NCI-H1105 (cell line): ENCODE measurements at places on chromosomes 7 and 10.

GRCh38 chr10:110637558-110638053 is 6.5 kb upstream of the RBM20 start:
- DNase-seq = no peak

- no peak for DNase-seq
Observed at GRCh38 chr7:23336799-23337283, 37.7 kb downstream of the MALSU1 start.

- no peak for DNase-seq
Observed at GRCh38 chr7:49883933-49884332, 110.5 kb downstream of the VWC2 start.

- no peak for DNase-seq
Observed at GRCh38 chr10:61319386-61320256, 133.6 kb downstream of the TMEM26 start.

DNA sequence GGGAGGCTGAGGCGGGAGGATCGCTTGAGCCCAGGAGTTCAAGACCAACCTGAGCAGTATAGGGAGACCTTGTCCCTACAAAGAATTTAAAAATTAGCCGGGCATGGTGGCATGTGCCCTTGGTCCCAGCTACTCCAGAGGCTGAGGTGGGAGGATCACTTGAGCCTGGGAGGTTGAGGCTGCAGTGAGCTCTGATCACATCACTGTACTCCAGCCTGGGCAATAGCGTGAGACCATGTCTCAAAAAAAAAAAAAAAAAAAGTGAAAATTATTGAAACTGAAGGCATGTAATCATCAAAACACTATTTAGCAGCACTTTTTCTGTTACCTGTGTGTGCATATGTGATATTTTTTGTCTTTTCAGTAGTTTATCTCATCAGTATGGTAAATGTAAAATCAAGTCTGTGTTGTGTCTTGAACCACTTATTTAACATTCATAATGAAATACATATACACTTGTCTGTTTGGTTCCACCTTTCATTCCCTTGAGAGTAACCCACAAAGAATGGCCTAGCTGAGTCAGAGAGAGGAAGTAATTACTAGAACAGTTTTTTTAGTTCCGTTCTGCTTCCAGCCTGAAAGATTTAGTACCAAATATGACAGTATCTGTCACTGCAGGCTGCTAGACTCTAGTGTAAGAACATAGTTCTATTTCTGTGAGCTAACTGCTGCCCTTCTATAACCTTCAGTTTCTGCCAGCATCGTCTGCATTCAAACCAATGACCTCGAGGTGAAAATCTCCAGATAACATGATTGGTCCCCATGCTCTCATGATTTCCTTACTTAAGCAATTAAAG is 68.6 kb downstream of the MMRN2 start:
- no peak for DNase-seq

- DNase-seq = no peak
Observed at GRCh38 chr10:114087255-114087654, 43.6 kb downstream of the ADRB1 start.

- no peak for DNase-seq
Observed at GRCh38 chr10:73910401-73910763, 550 bp upstream of the PLAU start.

DNA sequence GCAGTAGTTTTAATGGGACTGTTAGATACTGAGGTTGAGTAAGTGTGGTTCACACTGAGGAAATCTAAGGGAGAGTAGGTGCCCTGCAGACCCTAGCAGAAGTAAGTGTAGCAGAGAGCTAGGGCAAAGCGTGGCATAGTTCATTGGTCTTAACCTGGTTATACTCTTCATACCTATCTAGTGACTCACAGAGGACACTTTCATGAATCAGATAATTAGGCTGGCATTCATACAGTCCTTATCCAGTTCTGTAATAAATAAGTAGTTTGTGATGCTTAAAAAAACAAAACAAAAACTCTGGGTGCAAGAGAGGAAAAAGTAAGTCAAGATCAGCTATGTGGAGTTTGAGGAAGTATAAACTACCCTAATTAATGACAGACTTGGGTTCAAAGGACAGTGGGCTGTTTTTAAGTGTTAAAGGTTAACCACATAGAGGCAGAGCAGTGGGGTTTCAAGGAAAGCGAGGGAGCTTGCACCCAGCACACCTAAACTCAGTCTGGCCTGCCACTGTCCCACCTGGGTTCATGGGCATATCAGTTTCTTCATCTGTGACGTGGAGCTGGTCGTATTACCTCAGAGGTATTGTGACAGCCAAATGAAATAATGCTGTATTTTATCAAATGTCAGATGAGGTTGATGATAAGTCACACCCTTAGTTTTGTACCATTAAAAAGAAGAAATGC is 27.1 kb downstream of the LMTK2 start:
- no peak for DNase-seq

DNA sequence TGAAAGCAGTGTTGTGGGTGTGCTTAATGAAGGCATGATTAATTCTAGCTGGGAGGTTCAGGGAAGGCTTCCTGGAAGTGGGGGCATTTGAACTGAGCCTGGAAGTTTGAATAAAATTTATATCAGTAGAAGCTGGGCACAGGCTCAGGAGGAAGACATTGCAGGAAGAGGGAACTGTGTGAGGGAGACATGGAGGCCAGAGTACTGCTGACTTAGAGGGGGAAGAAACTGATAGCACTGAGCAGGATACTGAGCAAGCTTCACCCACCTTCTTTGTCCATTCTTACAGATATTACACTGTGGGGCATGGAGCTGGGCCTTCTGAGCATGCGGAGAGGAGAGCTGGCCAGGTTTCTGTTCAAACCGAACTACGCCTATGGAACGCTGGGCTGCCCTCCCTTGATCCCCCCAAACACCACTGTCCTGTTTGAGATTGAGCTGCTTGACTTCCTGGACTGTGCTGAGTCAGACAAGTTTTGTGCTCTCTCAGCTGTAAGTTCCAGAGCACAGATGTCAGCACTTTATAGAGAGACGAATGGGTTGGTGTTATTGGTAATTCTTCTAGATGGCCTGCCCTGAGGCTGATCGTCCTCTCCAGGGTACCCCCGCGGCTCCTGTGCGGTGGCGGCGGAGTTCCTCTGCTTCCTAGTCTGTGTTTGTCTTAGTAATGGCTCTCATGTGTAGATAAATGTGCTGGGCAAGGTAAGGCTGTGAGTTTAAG is 2.1 kb downstream of the FKBP6 start:
- DNase-seq = no peak

- DNase-seq = no peak
Observed at GRCh38 chr7:18903695-18904094, 213.7 kb downstream of the TWIST1 start.

DNA sequence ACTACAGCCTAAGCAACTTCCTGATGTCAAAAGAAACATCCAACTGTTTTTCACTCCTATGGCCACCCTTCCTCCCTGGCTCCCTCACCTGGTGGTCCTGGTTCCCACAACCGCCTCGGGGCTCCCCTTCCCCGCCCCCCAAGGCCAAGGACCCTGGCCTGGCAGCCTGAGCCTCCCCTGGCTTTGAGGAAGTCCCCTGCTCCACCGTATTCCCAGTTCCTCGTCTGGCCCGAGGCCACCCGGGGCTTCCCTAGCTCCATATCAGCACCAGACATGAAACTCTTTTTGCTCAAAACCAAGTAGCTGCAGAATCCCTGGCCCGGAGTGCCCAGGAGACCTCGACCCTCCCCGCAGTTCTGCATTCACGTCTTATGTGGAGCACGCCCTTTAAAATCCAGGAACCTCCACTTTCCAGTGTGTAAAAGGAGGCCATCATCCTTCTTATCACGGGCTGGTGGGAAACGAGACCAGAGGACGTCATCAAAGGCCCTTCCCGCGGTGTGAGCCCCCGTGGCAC is 82.9 kb downstream of the PRKAG2 start:
- no peak for DNase-seq

- DNase-seq = no peak
Observed at GRCh38 chr10:13231808-13232207, 2.4 kb downstream of the UCMA start.

DNA sequence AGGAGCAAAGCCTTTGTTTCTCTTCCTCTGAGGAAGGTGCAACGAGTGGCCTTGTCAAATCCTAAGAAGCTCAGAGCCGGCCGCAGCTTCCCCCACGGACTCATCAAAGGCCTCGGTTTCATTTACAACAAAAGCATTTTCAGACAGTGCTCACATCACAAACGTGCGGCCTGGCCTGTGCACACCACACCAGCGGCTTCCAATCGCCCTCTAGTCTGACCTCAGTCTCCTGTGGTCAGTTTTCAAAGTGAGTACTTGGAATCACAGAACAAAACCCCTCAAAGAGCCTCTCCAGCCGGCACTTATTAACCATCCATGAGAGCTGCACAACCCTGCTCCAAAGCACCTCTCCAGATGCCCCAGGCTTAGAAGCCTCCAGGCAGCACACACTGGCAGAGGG is 3.3 kb downstream of the RADIL start:
- no peak for DNase-seq

DNA sequence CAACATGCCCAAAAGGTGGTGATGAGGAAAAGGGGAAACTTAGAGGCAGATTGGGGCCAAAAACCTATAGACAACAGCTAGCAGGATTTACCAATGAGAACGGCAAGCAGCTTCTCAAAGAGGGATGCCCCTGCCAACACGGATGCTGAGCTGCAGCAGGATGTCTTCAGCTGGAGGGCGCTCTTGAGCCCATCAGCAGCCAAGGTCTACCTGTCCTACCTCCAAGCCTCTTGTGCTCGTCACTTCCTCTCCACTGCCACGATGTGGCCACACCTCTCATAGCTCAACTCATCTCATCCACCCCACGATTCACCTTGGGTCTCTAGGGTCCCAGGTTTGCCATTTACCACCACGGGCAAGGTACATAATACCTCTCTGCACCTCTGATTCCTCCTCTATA is 36.5 kb downstream of the DLG5 start:
- no peak for DNase-seq

GRCh38 chr7:1712907-1713501 is 42.9 kb downstream of the ELFN1 start:
- no peak for DNase-seq

DNA sequence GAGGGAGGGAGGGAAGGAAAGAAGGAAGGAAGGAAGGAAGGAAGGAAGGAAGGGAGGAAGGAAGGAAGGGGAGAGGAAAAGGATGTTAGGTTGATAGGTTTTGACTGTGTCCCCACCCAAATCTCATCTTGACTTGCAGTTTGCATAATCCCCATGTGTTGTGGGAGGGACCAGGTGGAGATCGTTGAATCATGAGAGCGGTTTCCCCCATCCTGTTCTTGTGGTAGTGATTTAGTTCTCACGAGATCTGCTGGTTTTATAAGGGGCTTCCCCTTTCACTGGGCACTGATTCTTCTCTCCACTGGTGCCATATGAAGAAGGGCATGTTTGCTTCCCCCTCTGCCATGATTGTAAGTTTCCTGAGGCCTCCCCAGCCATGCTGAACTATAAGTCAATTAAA is 15.1 kb upstream of the NUDCD3 start:
- DNase-seq = no peak

DNA sequence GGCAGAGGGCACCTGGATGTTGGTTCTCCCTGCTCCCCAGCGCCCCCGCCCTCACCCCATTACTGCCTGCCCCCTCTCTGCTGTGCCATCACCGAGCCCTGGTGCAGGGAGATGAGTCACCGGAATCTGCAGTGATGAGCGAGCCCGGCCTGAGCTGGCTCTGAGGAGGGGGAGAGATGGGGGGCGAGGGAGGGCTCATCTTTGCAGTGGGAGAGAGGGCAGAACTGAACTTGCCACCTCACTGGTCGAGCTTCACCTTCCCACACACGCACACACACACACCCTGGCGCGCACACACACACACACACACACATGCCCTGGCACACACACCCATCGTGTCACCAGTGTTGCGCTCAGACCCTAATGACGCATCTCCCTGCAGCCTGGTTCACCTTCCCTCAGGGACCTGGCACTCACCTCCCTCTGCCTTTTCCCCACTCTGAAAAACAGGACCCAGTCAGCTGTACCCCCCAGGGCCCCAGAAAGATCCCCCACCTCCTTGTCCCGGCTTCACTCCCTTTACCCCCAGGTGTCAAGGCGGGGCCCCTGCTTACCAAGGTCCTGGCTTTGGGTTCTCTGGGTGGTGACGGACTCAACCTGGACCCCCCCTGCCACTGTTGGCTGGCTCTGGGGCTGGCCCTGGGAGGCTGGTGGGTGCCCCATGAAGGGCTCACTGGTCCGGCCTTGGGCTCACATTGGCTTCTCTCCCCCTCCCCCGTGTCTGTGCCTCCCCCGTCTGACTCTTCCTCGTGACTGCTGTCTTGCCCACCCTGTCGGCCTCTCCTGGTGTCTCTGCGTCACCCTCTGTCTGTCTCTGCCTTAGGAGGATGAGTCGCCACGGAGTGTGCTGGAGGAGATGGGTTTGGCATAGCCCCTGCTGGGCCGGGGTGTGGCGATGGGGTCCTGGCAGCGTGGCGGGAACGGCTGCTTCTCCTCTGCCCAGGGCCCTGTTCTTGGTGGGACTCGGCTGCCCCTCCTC is 5.4 kb downstream of the VGF start:
- no peak for DNase-seq

DNA sequence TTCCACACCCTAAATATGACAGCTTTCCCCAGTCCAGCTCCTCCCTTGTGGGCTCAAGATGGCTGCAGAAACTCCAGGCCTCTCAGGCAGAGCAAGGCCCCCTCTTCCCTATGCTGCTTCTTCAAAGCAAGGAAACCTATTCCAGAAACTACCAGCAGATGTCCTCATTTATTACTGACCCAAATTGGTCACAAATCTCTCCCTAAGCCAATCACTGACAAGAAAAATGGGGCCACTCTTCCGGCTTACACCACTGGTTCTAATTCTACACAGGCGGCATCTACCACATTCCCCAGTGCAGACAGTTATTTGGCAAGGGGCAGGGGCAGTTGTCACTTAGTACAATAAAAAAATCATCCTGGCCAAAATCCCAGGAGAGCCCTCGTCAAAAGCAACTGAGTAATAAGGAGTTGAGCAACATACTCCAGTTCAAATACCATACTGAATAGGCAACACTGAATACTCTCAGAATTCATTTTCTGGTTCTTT is 150.4 kb downstream of the SFMBT2 start:
- no peak for DNase-seq

DNA sequence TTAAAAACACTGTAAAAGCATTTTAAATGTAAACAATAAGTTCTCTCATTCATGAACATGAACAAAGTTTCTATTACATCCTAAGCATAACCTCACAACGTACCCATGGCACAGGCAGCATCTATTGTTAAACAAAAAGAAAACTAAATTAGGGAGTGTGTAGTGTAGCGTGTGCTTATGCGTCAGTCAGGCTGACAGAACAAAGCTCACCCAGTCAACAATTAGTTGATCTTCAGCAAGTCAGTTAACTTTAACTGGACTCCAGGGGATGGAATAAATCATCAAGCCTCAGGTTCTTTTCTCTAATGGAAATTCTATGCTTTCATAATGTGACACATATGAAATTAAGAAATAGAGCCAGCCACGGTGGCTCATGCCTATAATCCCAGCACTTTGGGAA is 91.6 kb upstream of the ODAD2 start:
- DNase-seq = no peak
